Right ventricle myocardium inferior (tissue), 1 donor: ENCODE measurements at places on chromosomes 11 and 22. TPM values are rescaled to one million over a fixed set of nuclear protein-coding genes. Genes with fewer than 3 reads are reported as not detected.

The PARVG gene
- 3.1 TPM for total RNA-seq

The PSMA1 gene
- 117 TPM for total RNA-seq

The OR52I2 gene
- total RNA-seq = not detected

The SPATA19 gene
- total RNA-seq = not detected

The SEC14L2 gene
- total RNA-seq = 0.65 TPM

The ADSL gene
- 55.3 TPM for total RNA-seq

The LRRC56 gene
- total RNA-seq = 0.16 TPM

The HPX gene
- not detected for total RNA-seq

The OR52I1 gene
- total RNA-seq = not detected

The OR10D3 gene
- total RNA-seq = not detected

The MORC2 gene
- total RNA-seq = 17.3 TPM

The CLCF1 gene
- total RNA-seq = 0.51 TPM

The DDI1 gene
- not detected for total RNA-seq

The CASP12 gene
- 0.22 TPM for total RNA-seq

The DNAJB7 gene
- total RNA-seq = not detected

The TPBGL gene
- total RNA-seq = 0.16 TPM

The SLC6A5 gene
- not detected for total RNA-seq

The HORMAD2 gene
- total RNA-seq = not detected
